ENCODE measurements at places on chromosomes 11 and 22.

GRCh38 chr22:39596601-39597000, 26.0 kb downstream of the CACNA1I start:
- no peak for DNase-seq

DNA sequence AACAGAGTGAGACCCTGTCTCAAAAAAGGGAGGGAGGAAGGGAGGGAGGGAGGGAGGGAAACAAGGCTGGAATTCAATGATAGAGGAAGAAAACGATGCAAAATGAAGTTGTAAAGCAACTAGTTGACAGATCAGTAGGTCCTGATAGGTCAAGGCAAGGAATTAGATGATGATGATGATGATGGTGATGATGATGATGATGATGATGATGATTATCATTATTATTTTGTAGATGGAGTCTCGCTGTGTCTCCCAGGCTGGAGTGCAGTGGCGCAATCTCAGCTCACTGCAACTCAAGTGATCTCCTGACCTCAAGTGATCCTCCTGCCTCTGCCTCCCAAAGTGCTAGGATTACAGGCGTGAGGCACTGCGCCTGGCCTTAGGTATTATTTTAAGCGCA, 11.3 kb upstream of the L3MBTL2 start:
- DNase-seq: no peak

GRCh38 chr11:134736251-134736947, 324.4 kb upstream of the B3GAT1 start:
- DNase-seq: no peak

- peak; percentile 12 for DNase-seq
These were observed 17.0 kb upstream of the KCTD14 start for GRCh38 chr11:78039919-78040671.

DNA sequence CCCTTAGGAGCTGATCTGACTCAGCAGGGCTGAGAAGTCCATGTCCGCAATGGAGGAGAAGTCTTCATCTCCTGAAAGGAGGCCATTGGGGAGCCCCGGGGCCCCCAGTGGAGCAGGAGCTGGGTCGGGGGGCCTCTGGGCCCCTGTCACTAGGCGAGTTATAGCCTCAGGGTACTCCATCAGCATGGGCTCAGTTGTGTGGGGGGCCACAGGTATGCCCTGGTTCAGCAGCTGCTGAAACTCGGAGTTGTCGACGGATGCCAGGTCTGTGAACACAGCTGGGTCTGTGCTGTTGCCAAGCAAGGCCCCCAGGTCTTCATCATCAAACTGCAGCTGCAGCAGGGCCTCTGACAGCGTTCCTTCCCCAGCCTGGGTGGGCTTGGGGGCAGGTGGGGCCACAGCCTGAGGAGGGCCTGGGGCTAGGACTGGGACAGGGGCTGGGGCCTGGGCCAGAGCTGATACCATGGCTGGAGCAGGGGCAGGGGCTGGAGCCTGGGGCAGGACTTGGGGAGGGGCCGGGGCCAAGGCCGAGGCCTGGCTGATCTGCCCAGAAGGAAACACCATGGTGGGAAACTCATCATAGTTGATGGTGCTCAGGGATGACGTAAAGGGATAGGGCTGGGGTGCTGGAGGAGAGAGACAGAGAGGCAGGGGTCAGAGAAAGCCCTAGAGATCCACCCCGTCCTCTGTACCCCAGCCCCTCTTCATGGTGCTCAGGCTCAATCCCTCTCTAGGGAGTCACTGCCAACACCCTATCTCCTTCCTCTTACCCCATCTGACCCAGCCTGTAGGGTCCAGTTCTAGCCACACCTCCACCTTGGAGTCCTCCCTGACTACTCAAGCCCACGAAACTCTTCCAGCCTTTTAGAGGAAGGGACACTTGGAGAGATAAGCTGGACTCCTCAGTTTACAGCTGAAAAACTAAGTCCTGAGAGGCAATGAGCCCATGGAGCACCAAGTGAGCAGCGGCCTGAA, 8.1 kb downstream of the RELA start:
- peak; percentile 8 for DNase-seq

GRCh38 chr11:133656082-133656635, 123.9 kb upstream of the OPCML start:
- no peak for DNase-seq

- DNase-seq: no peak
These were observed 13.9 kb upstream of the COMT start for GRCh38 chr22:19927696-19928095.

GRCh38 chr11:113006896-113007445, 45.8 kb downstream of the NCAM1 start:
- no peak for DNase-seq

- no peak for DNase-seq
These were observed 699.0 kb upstream of the LUZP2 start for GRCh38 chr11:23797624-23798419.

DNA sequence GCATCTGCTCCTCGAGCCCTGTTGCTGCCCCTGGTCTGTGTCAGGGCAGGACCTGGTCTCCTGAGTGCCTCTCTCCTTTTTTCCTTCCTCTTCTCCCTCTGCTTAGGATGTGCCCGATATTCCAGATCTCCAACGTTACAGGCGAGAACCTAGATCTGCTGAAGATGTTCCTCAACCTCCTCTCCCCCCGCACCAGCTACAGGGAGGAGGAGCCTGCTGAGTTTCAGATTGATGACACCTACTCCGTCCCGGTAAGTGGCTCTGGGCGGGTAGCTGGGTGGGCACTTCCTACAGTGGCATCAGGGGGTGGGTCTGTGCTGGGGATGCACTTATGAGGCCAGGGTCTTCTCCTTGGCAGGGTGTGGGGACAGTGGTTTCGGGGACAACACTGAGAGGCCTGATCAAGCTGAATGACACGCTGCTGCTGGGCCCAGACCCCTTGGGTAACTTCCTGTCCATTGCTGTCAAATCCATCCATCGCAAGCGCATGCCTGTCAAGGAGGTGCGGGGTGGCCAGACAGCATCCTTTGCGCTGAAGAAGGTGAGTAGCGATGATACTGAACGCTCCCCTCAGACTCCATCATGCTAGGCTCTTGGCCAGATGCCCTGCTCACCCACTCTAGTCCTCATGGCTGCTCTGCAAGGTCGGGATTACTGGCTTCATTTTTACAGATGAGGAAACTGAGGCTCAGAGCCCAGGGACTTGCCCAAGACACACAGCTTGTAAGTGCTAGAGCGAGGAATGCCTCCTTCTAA, 20.3 kb downstream of the GTPBP1 start:
- DNase-seq: no peak

DNA sequence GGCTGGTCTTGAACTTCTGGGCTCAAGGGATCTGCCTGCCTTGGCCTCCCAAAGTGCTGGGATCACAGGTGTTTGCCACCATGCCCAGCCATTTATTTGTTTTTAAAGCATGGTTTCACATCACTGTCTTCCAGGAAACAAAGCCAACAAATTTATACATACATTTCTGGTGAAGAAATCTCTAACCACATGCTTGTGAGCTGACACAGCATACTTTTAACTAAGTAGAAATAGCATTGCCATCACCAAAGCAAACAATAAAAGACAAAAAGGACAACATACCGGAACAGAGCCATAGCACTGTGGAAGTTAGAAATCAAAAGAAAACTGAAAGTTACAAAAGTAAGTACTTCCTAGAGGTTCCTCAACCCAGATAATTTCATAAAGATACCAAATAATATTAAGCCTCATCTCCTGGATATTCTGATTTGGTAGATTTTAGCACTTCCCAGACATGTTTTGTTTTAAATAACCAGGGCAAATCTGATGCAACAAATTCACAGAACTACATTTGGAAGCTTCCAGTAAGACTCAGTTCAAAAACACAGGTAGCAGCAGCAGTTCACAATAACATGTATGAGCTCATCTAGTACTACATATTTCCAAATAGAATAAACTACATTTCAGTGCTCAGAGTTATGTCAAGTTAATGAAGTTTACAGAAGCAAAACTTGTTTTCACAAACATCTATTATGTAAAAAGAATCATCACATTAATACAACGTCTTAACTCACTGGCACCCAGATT, 70.6 kb downstream of the RRAS2 start:
- DNase-seq: no peak

DNA sequence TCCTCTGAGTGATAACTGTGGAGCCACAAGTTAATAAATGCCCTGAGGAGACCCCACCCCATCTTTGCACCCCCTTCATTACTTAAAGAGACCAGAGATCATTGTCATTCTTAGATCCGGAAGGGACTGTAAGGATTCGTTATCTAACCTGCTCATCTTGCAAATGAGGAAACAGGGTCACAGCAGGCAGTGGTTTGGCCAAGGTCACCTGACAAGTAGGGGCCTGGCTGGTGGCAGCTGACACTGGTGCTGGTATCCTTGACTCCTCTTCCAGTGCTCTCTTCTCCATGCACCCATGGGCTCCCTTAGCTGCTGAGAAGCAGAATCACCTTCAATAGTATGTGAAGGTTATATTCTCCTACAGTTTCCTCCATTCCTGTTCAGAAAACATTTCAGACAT, 151.6 kb downstream of the GRIK4 start:
- no peak for DNase-seq

Measured in CD14-positive monocyte (primary cell).